ENCODE measurements at places on chromosomes 2 and 18.

DNA sequence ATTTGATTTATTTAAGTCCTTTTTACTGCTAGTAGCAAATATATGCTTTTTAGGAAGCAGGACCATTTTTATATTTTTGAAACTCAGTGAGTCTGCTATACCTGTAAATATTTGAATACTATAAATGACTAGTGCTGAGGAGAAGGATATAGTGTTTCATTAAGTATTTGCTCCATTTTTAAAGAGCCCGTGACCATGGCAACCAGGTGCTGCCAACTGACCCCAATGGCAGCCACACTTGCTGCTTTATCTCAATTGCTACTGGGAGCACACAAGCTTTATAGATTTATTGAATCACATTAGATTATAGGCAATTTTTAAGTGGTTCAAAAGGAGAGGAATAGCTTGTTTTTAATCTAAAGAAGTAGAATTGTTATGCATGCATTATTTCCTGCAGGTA lies 142.0 kb downstream of the SCG2 start:
- DNase-seq, result no peak

- no peak for DNase-seq
Measured at GRCh38 chr2:4336864-4337263, 633.5 kb downstream of the DCDC2C start.

- DNase-seq, result no peak
Measured at GRCh38 chr18:75221397-75221796, 10.8 kb downstream of the TSHZ1 start.

GRCh38 chr2:66782780-66783361 lies 347.9 kb downstream of the MEIS1 start:
- no peak for DNase-seq

DNA sequence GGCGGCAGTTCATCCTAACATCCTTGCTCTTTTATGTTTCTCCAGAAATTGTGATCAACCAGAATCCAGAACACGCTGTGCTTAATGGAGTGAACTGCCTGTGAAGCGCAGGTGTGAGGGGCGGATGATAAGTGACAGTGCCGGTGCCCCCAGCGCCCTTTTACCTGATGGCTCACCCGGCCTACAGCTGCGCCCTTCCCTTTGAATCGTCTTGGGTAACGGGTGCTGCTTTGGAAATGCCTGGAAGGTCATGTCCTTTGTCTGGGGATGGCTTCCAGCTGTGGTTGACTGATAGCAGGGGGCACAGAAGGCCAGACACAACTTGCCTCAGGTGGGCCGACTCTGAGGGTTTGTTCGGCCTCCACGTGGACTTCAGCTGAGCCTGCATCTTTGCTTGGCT lies 119.4 kb downstream of the LPIN1 start:
- peak; percentile 13 for DNase-seq

DNA sequence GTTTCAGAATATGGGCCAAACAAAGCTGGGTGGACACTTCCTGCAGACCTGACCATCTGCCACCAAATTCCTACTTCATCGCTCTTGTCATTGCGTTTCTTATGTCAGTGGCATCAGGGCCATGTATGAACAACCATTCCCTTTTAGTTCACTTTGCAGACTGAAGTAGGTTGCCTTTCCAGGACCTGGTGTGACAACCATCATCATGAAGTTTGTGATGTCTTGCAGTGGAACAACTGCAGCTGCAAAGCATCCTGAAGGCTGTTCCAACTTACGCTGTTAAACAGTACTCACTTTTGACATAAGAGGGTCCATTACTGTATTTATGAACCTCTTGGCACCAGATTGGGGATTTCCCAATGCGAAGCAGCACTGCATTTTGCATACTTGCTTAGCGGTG lies 511.6 kb downstream of the ARHGAP15 start:
- no peak for DNase-seq

DNA sequence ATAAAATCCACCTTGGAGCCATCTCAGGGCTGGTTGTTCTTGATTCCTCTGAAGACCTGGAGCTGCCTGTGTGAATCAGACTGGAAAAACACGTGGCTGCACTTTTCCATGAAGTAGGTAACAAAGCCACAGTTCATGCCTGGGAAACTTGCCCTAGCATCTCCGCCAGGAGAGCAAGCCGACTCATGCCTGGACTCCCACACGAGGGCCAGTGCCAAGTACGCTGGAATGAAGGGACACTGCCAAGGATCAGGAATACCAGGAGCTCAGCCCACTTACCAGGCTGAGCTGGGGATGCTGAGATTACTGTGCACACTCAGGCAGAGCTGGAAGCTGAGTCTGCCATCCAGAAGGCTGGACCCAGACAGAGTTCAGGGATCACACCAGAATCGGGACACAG lies 10.9 kb upstream of the FHL2 start:
- DNase-seq, result no peak

DNA sequence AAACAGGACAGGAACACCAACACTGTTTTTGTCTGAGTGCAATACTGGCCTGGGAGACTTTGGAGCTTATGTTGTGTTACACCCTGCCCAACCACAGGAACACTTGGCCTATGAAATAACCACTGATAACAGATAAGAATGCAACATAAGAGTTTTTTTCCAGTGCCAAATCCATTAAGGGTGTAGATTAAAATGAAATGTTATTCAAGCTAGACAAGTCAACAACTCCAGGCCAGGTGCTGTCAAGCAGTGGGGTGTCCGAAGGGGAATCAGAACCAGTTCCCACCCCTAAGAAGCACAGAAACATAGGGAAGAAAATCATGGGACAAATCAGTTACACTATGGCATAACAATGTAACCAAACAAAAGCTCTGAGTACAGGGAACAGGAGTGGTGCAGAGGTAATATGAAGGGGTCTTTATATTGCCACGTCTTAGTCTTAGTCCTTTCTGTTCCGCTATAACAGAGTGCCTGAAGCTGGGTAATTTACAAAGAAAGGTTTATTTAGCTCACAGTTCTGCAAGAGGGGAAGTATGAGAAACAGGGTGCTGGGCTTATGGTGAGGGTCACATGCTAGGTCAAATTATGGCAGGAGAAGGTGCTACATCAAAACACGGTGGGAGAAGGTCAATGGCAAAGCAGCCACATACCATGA lies 3.8 kb downstream of the AFG3L2 start:
- no peak for DNase-seq

DNA sequence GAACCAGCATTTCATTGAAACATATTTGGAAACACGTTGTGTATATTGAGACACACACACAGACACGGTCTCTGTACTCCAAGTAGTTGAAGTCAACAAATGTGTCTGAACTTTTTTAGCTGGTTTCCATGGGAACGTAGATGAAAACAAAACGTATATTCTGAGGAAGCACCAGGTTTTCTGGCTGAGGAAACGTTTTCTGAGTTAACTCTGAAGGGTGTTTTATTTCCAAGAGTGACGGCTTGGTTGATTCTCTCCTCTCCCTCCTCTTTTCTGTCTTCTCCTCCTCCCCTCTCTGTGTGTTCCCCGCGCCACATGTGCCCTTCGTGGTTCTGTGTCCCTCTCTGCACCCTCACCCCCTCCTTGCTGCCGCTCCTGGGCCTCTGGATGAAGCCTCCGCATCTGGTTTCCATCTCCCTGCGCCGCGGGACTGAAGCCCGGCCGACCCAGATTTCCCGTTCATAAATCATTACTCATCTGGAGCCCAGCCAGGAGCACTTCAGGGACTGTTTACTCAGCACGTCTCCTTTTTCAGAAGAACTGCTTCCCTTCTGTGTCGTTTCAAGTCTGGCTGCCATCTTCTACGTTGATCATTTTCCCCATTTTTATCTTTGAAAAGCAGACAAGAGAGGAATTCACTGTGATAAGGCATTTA lies 122.7 kb downstream of the COL6A3 start:
- DNase-seq, result peak; percentile 56

DNA sequence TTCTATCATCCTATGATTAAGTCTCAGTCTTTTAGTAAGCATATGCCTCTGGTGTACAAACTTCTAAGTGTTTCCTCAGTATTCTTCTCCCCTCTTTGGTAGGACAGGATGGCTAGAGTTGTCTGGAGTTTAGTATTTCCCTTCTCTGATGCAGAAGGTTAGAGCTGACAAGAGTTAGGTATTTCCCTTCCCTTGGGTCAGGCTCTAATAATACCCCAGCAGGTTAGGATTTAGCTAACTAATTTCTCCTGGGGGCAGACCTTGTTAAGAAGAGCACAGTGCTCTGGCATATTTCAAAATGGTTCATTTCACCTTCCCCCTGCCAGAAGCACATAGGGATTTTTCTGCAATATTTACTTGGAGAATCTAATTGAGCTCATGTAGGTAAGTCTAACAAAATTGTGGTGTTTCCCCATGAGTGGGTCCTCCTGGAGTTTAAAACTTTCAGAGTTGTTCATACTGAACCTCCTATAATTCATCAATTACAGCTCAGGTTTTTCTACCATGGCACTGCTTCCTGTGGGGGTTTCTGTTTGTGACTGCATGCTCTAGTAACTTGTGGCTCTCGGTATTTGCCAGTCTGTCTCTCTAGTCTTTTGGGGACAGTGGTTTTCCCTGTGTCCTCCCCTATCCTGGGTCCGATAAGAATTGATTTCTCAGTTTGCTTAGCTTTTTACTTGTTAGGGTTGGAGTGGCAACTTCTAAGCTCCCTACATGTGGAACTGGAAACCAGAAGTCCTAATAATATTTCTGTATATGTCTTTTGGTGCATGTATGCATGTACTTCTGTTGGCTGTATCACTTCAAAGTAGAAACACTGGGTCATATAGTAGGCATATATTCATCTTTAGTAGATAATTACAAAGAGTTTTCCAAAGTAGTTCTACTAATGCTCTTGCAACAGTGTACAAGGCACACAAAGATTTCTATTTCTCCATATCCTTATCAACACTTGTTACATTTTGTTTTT lies 77.7 kb downstream of the GDF7 start:
- no peak for DNase-seq

- DNase-seq, result no peak
Measured at GRCh38 chr18:70078106-70078505, 127.4 kb downstream of the RTTN start.

GRCh38 chr2:207871911-207872310 lies 102.2 kb upstream of the FZD5 start:
- no peak for DNase-seq

- DNase-seq, result no peak
Measured at GRCh38 chr18:79333046-79333445, 62.7 kb upstream of the NFATC1 start.

GRCh38 chr2:238881353-238882081 lies 33.6 kb downstream of the TWIST2 start:
- DNase-seq, result peak; percentile 19

- DNase-seq, result no peak
Measured at GRCh38 chr2:1494906-1495305, 81.6 kb downstream of the TPO start.

DNA sequence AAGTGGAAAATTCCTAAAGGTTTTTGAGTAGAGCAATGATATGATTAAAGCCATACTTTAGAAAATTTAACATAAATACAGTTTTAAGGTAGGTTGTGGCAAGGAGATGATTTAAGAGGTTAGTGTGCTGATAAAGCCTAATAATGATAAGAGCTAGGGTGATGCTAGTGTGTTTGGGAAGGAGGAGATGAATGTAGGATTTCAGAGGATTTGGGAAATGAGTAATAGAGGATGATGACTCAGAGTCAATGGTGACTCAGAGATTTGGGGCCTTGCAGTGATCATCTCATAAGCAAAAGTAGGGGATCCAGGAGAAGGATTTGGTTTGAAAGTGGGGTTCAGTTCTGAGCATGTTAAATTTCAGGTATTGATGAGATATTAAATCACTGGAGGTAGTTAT lies 23.3 kb downstream of the STAMBP start:
- DNase-seq, result no peak

- peak; percentile 68 for DNase-seq
Measured at GRCh38 chr2:203830304-203831055, 37.1 kb upstream of the CTLA4 start.

- DNase-seq, result peak; percentile 89
Measured at GRCh38 chr2:112749755-112750559, 14.5 kb downstream of the CKAP2L start.

GRCh38 chr2:168526641-168527040 lies 70.6 kb downstream of the CERS6 start:
- DNase-seq, result no peak

DNA sequence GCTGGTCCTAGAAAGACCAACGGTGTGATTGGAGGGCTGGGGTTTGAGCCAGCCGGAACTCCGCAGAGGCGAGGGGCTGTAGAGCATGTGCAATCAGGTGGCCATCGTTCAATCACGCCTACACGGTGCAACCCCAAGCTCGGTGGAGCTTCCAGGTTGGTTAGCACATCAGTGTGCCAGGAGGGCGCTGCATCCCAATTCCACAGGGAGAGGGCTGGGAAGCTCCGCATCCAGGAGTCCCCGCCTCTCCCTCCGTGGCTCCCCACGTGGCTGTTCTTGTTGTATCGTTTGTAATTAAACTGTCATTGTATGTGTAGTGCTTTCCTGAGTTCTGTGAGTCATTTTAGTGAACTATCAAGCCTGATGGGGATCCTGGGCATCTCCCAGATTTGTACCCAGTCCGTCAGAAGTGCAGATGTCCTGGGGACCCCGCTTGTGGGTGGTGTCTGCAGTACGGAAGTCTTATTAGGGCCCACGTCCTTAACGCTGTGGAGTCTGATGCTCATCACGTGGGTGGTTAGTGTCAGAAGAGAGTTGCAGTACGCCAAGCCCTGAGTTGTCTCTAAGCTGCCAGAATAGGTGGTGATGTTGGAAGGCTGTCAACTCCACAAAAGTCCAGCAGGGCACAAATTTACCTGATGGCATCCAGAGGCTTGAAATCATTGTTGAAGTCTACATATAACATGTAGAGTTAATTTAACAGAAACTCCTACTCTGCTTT lies 20.6 kb upstream of the AMMECR1L start:
- DNase-seq, result no peak

GRCh38 chr2:119809339-119810048 lies 49.8 kb downstream of the PTPN4 start:
- no peak for DNase-seq

GRCh38 chr2:24163186-24163585 lies 11.7 kb upstream of the FAM228A start:
- DNase-seq, result no peak

DNA sequence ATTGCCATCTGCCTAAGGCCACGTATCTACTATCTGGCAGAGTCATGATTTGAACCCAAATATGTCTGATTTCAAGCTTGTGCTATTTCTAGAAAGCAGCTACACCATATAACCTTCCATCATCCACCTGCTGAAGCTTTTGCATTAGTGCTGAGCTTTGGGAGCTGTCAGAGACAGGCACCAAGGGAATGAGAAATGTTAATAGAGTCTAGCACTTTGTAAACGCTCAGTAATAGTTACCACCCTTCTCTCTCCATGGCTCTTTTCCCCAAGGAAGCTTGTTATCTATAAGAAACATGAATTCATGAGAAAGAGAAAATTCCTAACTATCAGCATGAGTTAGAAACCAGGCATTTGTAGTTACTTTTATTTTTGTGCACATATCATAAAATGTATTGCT lies 151.5 kb downstream of the CPS1 start:
- DNase-seq, result no peak
